ENCODE measurements at places on chromosomes 4 and X.

GRCh38 chr4:163544407-163545038 is 50.0 kb downstream of the TMA16 start:
- DNase-seq: peak; percentile 13

- DNase-seq: peak; percentile 27
Observed at GRCh38 chr4:80393246-80393969, 57.9 kb downstream of the CFAP299 start.

- DNase-seq: peak; percentile 73
Observed at GRCh38 chr4:122783301-122784215, 43.1 kb upstream of the FGF2 start.

DNA sequence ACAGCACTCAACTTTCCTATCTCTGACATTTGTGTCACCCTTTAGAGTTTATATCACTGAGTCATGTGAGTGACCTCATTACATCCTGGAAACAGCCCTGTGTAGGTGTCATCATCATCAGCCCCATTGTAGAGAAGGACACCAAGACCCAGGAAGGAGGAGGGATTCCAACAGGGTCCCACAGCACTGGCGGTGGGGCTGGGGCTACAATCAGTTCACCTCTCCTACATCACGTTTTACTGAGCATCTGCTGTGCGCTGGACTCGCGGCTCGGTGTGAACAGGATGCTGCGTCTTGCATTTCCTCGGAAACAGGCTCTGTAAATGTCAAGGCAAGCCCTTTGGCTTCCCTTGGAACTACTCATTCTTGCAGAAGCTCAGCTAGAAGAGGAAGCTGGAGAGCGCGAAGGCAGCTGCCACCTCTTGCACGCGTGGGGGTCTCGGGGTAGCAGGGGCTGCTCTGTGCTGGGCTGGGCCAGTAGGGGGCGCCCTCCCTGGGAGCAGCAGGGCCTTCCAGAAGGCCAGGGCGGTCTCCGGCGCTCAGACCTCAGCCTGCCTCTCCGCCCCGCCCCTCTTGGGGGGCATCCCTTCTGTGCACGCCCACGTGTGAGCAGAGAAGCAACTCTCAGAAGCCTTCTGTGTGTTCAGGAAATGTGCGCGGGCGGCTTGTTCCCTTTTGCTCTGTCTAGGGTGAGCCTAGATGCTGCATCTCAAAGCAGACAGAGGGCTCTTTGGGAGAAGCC is 29.0 kb downstream of the REELD1 start:
- no peak for DNase-seq

DNA sequence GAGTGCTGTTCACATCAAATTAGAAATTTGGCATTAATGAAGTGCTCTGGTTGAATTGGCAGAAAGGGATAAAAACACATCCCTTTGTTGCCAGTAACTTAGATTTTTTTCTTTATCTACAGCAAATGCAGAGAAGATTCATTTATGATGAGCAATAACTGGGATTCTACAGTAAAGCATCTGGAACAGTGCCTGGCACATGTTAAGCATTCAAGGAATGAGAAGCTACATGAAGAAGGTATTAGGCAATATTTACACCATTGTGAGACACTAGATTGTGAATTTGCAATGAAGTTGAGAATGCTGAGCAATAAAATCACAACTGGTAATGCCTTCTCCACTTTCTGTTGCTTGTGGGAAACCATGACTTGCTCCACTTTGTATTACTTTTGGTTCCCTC is 33.5 kb downstream of the PCDH19 start:
- peak; percentile 28 for DNase-seq

DNA sequence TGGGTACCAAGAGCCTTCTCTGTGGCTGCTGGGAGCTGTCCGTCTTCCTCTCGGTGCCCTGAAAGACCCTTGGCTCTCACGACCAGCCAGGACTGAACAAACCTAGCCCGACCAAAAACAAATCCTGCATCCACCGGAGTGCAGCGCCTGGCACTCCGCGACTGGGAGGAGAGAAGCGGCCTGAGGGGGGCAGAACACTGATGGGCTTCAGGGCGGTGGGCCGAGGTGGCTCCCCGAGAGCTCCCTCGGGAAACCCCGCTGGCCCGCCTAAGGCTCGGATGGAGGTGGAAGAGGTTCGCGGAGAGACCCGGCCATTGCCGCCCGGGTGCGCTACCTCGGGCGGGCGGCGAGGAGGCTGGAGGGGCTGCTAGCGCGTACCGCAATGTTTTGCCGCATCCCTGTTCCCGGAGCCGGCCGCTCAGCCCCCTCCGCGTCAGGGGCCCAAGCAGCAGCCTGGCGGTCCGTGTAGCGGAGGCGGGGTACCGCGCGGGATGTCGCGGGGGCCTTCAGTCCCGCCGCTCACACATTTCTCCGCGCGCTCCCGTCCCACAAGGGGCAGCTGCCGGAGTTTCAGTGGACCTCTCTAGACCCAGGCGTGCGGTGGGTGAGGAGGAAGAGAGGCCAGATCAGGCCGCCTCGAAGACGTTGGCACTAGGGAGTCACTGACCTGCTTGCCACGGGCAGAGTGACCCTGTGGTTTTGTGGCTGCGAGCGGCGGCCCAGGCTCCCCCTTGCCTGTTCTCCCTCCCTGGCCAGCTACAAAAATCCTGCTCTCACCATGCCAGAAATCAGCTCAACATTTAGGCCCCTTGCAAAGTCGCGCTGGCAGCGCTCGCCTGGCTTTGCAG is 2.2 kb downstream of the SLITRK4 start:
- no peak for DNase-seq

- peak; percentile 22 for DNase-seq
Observed at GRCh38 chr4:30770049-30770549, 49.9 kb downstream of the PCDH7 start.
